ENCODE measurements at places on chromosomes 6 and 20.

GRCh38 chr6:44925100-44925739 lies 402.9 kb upstream of the RUNX2 start:
- no peak for DNase-seq

GRCh38 chr20:4569092-4569491 lies 152.6 kb upstream of the PRND start:
- no peak for DNase-seq

- no peak for DNase-seq
Measured at GRCh38 chr6:29131691-29132090, 23.8 kb downstream of the OR2J3 start.

DNA sequence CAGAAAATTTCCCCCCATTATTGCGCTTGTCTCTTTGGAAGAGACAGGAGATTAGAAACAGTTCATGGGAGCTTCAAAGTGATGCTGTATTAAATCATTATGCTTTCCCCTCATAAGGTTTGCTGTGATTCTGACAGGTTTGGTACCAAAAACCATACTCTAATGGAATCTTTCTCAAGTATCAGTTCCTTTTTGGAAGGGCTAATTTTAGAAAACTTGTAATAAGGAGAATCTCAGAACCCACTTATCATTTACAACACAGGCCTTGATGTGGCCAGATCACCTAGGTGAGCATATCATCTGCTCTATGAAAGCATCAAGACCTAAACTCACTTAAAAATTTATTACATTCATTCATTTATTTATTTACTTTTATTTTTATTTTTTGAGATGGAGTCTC lies 51.2 kb downstream of the TP53INP2 start:
- DNase-seq: no peak

DNA sequence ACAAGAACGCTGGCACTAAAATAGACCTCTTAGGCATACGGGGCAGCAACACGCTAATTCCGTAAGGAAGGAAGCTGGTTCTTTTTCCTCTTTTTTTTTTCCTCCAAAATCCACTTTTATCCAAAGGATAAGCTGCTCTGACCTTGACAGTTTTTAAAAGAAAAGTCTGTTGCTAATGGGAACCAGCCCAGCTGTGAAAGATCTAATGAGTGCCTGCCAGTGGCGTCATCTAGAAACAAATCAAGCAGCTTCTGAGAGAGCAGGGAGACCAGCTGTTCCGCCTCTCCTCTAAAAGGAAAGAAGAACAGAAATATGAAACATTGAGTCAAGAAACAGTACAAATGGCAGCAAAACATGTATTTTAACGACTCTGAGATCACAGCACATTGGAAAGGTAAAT lies 78.6 kb downstream of the FAXC start:
- no peak for DNase-seq

DNA sequence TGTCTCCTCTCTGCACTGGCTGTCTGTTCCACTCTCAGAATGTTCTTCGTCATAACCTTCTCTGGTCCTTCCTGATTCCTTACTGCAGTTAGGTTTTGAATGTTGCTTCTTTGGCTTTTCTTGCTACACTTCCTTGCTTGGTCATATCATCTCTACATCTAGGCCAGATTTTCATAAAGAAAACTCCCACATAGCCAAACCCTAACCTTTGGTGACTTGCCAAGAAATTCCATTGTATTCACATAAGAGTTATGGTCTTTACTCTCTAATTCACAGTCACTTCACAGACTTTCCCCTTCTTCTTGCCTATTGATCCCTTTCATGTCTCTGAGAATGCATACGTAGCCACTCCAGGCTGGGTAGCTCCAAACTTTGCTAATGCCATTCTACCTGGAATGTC lies 41.9 kb upstream of the SIM1 start:
- no peak for DNase-seq

DNA sequence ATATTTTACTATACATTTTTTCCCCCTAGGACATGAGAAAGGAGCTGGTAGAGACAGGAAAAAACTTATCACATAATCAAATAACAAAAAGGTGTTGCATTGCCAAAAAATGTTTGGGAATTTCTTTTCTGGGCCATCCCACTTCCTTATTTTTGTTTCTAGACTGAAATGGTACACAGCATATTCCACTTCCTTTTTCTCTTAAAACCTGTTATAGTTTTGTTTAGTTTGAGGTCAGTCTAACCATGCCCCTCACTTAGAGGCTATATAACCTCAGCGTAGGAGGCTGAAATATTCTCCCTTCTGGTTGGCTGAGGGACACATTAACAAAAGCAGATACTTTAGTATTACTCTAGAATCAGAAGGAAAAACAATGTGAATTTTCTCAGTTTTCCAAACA lies 323.9 kb downstream of the GJA1 start:
- no peak for DNase-seq

GRCh38 chr6:117496383-117496990 lies 14.0 kb downstream of the DCBLD1 start:
- no peak for DNase-seq

DNA sequence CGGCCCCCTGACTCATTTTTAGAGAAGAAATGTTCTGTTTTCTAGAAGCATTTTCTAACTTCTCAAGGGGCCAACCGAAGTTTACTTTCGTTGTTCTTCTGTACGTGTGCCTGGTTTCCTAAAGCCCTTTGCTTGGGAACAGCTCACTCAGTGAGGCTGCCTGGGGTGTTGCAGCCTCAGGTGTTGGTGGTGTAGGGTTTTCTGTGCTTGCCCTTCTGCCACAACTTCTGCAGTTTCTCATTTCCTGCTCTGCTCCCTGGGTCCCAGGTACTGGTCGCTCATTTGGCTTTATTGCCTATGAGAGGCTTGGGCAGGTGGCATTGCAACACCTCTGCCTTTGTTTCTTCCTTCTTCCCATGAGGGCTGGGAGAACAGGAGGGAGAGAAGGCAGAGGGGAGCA lies 278.3 kb downstream of the SOX4 start:
- DNase-seq: no peak

- no peak for DNase-seq
Measured at GRCh38 chr6:26545627-26546026, 7.5 kb downstream of the HMGN4 start.

DNA sequence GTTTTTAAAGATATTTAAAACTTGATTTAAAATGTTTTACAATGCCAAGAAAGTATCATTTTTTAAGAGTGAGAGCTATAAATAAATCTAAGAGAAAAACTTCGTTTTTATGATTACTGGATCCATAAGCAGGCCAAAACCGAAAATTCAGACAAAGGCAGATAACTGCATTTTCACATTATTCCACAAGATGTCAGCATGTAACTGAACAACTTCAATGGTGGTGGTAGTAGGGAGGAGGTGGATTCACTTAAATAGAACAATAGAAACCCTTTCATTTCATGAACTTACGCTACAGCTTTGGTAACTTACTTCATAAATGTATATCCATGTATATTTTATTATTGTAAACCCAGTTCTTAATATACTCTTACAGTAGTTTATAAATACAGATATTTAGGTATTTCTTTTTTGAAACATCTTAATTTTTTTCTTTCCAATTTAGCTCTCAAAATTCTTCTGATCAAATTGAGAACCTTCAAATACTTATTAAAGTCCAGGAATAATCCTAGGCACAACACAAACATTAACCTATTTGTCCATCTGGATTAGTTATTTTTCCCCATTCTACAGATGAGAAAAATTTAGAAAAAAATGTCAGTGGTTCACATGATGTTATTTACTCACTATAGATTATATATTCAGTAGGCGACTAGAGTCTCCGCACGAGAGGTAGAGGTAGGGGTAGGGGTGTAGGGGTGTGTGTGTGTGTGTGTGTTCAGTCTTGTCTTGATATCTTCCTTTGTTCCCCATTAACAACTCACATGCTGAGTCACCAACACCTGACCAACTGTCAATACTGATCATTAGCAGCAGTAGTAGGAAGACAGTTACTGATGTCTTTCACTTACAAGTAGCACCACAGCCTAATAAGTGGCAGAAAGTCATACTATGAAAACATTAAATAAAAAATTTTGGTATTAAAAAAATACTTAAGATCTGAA lies 111.5 kb downstream of the ARHGAP18 start:
- DNase-seq: peak; percentile 65
